Dermis blood vessel endothelial cell (primary cell): ENCODE measurements at places on chromosomes 12 and 14. TPM values are rescaled to one million over a fixed set of nuclear protein-coding genes. Genes with fewer than 3 reads are reported as not detected.

Gene RASSF9
- total RNA-seq = 7.7 and 13.4 TPM in 2 replicates

Gene CARMIL3
- total RNA-seq = 0.05 TPM in 1 of 2 replicates, not detected in the other

Gene INSM2
- total RNA-seq = not detected in 2 replicates

DNA sequence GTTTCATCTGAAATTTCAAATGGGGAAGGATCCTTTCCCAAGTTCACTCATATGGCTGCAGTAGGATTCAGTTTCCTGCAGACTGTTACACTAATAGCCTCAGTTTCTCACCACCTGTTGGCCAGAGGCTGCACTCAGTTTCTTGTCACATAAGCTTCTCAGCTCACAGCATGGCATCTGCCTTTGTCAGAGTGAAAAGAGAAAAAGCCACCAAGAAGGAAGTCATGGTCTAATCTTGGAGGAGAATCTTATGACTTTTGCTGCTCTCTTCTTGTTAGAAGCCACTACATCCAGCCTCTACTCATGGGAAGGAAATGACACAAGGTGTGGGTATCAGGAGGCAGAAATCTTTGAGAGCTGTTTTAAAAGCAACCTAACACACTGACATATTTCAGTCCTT lies 39.4 kb upstream of the BTG1 start:
- DNase-seq = no peak

Gene DNAJC22
- total RNA-seq = 0.85 and 1.1 TPM in 2 replicates

Gene CDKN3
- 34.4 and 83.6 TPM in 2 replicates for total RNA-seq

DNA sequence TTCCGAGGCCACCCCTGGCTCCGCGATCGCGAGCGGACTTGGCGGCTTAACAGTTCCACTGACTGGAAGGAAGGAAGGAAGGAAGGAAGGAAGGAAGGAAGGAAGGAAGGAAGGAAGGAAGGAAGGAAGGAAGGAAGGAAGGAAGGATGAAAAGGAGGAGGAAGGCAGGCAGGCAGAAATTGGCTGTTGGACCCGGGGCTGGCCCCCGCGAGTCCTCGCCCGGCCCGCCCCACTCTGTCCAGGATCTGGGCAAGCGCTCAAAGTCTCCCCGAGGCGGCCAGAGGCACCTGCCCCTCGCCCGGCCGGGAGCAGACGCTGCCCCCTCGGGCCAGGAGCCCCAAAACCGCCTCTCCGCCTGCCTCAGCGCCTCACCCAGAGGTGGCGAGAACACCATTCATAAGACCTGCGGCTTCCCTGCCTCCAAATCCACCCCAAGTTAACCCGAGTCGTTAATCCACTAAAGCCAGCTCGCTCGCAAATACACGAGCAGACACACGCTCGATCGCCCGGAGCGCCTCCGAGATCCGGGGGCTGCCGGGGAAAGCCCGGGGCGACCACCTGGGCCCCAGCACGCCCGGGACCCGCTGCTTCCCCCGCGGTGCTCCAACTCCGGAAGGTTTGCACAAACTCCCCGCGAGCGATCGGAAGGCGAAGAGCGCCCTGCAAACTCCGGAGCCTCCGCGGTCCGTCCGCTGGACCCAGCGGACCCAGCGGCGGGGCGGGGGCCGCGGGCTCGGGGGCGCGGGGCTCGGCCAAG lies 844 bp downstream of the DPF3 start:
- DNase-seq = peak; percentile 49

Gene PTHLH
- total RNA-seq = not detected in 2 replicates

- no peak for DNase-seq
These were observed 80.6 kb upstream of the ETV6 start for GRCh38 chr12:11568762-11569478.

DNA sequence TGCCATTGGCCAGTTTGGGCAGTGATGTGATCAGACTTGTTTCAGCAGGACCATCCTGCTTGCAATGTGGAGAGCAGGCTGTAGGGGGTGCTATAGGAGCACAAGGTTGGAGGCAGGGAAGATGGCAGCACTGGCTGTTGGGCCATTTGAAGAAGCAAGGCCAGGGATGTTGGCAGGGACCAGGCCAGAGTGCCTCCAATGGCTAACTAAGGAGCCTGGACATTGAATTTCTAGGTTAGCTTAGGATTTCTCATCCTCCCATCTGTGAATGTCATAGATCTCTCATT lies 23.5 kb downstream of the FGF23 start:
- DNase-seq = peak; percentile 50

DNA sequence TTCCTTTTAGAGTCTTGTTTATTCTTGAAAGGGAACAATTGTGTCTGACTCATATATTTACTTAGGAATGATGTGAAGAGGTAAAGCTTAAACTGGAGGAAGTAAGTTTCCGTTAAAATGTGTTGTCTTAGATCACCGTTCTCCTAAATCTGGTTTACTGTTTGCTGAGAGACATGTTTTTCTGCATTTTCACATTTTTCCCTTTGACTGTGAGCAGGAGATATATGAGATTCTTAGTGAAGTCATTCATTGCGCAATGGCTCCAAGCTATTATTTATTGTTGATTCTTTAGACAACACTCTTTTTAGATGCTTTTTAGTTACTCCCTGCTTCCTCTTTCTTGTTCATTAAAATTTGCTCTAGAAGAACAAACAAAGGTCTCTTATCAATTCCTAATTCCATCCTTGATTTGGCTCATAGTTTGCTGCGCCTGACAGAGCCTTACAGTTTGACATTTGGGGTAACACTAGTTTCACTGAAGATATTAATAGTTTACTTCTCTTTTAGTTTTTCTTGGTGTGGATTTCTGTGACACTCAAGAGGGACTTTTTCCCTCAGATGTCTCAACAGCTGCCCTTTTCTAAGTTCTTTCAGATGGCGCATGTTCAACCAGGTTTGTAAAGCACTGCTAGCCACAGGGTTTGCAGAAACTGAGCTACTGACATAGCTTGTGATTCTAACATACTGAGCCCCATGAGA lies 11.4 kb downstream of the CLECL1 start:
- DNase-seq = peak; percentile 30

GRCh38 chr12:70052476-70052875 lies 190.8 kb upstream of the CNOT2 start:
- DNase-seq = no peak

DNA sequence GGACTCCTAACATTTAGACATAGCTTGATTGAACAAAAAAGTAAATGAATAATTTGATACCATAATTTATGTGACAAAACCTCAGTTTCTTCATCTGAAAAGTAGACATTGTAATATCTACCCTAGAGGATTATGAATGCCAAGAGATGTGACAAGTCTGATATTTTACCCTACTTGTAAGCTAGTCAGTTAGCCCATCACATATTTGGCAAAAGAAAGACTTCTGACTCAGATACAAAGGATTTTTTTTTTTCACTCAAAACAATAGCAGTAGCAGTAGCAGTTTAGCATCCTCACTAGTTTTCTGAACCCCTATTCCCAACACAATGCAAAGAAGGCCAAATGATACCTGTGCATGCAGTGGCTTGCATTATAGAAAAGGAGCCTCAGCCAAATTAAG lies 377.3 kb upstream of the E2F7 start:
- DNase-seq = no peak

Gene A2M
- 14.0 and 180 TPM in 2 replicates for total RNA-seq

Gene TOMM20L
- total RNA-seq = not detected in 2 replicates

Gene ETV6
- 9.9 and 16.1 TPM in 2 replicates for total RNA-seq

GRCh38 chr14:74977901-74978385 lies 22.5 kb upstream of the PGF start:
- DNase-seq = no peak

DNA sequence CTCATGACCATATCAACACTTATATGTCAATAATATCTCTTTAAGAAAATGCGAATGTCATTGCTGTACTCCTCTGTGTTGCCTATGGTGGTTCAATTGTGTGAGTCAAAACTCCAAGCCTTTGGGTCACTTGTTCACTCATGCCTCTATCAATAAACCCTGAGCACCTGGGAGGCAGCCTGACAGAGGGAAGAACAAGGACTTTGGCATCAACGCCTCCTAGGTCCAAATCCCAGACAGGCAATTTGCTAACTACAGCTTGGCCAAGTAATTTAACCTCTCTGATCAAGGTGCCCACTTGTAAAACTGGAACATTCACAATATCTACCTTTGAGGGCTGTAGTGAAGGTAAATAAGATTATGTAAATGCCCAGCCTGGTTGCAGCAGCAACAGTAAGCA lies 137.8 kb downstream of the SAMD4A start:
- DNase-seq = no peak
